Islet precursor cell (in vitro differentiated cells): ENCODE measurements at places on chromosomes 3 and 15.

DNA sequence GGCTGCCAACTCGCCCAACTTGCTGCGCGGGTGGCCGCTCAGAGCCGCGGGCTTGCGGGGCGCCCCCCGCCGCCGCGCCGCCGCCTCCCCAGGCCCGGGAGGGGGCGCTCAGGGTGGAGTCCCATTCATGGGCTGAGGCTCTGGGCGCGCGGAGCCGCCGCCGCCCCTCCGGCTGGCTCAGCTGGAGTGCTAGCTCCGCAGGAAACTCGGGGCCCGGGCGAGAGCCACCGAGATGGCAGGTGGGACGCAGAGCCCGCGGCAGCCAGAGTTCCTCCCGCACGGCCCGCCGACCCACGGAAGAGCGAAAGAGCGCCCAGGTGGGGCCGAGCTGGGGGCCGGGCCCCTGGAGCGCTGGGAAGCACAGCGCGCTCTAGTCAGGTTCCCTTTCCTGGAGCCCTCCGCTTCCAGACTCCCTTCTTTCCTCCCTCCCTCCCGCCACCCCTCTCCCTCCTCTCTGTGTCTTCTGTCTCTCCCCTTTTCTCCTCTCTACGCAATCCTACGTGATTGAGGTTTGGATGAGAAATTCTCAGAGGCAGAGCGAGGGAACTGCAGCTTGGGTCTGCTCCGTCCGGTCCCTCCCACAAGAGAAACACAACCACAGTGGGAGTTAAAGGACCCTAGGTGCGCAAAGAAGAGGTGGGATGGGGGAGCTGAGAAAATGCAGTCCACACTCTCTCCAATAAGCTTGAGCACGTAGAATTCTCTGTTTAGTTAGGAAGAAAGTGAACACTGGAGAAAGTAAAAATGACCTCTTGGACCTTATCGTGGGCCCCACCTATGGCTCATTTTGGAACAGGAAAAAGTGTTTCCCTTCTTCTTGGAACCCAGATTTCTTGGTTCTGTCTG is 317.3 kb downstream of the FGF12 start:
- peak; percentile 69 for DNase-seq

GRCh38 chr3:85502148-85502875 is 543.5 kb downstream of the CADM2 start:
- no peak for DNase-seq

- peak; percentile 75 for DNase-seq
Measured at GRCh38 chr3:72318504-72319193, 529.6 kb downstream of the SHQ1 start.

GRCh38 chr3:112633757-112634156 is 7.2 kb downstream of the CCDC80 start:
- no peak for DNase-seq

GRCh38 chr15:78739996-78740903 is 71.0 kb downstream of the ADAMTS7 start:
- DNase-seq = peak; percentile 86

- DNase-seq = no peak
Measured at GRCh38 chr15:55116636-55117035, 80.1 kb downstream of the RSL24D1 start.

DNA sequence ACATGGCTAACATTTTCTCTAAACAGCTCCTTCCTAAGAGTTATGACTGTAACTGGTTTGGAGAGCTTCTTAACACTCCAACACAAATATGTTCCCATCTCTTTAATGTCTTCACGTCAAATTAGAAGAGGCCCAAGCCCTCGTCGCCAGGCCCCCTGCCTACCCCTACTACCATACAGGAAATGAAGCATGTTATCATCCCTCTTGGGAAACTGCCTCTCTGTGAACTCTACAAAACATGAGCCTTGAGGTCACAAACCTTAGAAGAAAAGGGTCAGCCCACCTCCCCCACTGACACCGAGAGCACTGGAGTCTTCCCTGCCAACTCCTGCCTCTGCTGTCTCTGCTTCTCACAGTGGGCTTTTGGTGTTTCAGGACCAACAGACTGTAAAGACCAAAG is 243.1 kb upstream of the STT3B start:
- peak; percentile 59 for DNase-seq

DNA sequence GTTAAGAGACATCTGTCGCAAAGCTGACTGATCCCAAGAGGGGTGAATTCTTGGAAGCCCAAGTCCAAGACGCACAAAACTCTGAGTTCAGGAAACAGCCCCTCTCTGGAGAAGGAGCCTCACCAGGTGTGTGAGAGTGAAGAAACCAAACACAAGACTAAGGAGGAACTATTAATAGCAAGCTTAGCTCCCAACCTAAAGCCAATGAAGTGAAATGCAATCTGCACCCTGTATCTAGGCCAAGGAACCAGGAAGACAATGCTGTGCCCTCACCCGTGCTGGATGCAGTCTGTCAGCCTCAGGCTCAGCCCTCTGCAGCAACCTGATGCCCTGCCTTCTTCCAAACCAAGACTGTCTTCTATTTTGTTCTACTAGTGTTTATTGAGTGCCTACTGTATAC is 22.5 kb upstream of the THBS1 start:
- no peak for DNase-seq

DNA sequence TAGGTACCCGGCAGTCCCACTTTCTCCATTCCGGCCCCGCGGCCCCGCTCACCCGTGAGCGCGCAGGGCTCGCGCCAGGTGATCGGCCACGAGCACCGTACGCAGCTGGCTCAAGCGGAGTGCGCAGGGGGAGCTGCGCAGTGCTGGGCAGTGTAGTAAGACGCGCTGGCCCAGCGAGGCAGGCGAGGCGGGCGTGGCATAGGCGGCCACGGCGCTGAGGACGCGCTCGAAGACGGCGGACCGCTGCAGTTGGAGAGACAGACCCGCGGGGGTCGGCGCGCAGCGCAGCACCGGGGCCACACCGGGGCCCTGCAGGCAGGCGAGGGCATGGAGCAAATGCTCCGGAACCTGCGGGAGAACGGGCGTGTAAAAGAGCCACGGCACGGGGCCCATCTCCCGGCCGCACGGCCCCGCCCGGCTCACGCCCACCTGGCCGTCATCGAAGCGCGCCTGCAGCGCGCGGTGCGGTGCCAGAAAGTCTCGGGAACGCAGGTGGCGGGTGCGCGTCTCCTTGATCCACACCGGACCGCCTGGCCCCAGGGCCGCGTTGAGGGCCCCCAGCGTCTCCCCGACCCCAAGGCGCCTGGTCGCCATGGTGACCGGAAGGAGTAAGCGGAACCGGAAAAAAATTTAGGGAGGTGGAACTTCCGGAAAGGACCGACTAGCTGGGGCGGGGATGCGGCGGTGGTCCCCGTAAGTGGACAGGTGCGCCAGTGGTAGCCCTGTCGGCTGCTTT is at the start of gene DALRD3:
DALRD3 (minus strand) TSS at position 610 of the 736 bp plus-strand sequence; CDS start at position 594, 16 bp downstream.
- peak; percentile 81 for DNase-seq

GRCh38 chr3:159945930-159946329 is 42.7 kb upstream of the IL12A start:
- no peak for DNase-seq

- DNase-seq = peak; percentile 59
Measured at GRCh38 chr3:188664795-188665194, 507.0 kb upstream of the TPRG1 start.

- peak; percentile 85 for DNase-seq
Measured at GRCh38 chr3:58217209-58217811, 6.5 kb upstream of the DNASE1L3 start.

DNA sequence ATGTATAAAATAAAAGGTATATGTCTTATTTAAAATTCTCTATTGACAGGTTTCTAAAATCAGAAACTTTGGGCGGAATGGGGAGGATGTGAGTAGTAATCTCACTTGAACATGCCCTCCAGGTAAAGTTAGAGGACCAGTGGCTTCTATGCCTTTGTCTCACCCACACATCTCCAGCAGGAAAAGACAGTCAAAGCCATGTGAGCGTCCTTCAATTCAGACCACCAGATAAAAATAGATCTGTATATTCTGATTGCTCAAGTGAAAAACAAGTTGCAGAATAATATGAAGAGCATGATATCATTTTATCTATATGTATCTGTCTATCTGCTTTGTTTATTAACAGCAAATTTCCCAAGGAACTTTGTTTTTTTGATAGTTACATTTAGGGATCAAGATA is 152.2 kb downstream of the TMCO5A start:
- DNase-seq = no peak

DNA sequence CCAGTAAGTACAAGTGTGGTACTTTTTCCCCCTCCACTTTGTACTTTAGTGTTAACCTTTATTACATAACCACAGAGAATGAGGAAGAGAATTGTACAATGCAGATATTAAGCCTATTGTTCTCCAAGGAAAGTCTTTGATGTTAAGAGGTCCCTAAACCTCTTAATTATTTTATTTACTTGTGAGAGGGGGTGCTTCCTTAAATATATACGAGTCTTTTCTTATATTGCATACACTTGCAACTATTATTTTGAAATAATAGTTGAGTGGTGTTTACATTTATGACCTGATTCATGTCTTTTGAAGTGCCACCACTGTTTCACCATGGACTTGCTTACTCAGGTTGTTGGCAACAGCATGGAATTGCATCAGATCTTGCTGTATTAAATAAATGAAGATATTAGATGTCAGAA is 10.1 kb downstream of the USP3 start:
- DNase-seq = no peak

- DNase-seq = no peak
Measured at GRCh38 chr15:95990833-95991232, 339.7 kb upstream of the NR2F2 start.

GRCh38 chr3:113745756-113746547 is at the start of gene NAA50:
Gene NAA50 (minus strand): TSS chr3:113746249. CDS start chr3:113745949, 300 bp downstream.
- DNase-seq = peak; percentile 96

- peak; percentile 69 for DNase-seq
Measured at GRCh38 chr3:9067352-9067975, 104.2 kb upstream of the RAD18 start.

- no peak for DNase-seq
Measured at GRCh38 chr3:39127269-39127907, 19.9 kb downstream of the TTC21A start.

- DNase-seq = no peak
Measured at GRCh38 chr3:62445275-62445674, 71.9 kb upstream of the FEZF2 start.

DNA sequence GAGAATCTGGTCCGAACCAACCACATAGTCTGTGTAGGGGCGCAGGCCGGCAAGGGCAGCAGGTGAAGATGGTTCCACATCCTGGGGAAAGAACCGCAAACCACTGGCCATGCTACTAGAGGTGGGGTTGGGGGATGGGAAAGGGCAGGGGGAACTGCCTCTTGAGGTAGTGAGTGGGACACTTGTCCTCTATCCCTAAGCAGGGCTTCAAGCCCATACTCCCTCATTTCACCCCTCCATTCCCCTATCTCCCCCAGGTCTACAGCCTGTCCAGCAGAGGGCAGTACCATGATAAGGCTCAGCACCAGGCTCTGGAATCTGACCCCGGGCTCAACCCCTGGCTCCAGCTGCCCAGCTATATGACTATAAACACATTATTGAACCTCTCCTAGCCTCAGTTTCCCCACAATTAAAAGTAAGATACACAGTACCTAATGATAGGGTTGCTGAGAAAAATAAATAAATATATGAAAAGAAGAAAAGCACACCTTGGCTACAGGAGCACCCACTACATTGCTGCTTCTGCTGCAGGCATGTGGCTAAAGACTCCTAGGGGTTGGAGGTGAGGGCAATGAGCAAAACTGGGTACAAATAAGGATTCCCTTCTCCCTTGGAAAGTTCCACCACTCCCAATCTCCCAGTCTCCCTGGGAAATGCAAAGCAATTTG is 6.3 kb downstream of the GORASP1 start:
- DNase-seq = no peak

DNA sequence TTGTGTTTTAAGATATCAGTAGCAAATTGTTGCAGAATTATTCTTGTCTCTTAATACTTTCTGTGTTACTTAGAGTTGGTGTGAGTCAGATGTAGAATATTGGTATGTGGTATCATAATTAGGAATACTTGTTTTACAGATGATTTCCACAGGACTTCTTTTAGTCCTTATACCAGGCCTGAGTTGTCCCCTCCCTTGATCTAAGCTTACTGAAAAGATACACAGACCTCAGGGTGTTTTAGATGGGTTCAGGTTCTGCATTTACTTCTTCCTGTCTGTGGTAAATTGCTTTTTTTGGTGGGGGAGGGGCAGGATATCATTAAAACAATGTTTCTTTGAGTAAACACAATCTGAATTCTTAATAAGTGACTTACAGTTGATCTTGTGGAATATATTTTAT is 14.2 kb downstream of the DZIP3 start:
- DNase-seq = no peak

DNA sequence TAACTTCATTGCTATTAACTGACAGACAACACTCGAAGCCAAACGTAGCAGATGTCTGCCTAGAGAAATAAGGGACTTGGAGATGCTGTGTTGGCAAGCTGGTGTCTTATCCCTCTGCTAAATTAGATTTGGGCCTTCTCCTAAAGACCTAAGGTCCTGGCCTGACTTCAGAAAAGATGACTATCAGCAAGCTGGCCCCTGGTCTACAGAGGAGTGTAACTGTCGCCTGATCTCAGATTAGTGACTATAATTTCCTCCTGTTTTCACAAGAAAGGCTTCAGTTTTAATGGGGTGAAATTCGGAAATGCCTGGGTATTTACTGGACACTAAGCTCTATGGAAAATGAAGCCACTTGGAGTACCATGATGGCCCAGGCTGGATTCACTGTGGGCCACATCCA is 53.1 kb upstream of the SLC7A14 start:
- DNase-seq = no peak

- DNase-seq = no peak
Measured at GRCh38 chr3:181326637-181327223, 337.2 kb upstream of the DNAJC19 start.

GRCh38 chr15:62983956-62984355 is 58.6 kb upstream of the TPM1 start:
- no peak for DNase-seq

- no peak for DNase-seq
Measured at GRCh38 chr3:98008855-98009254, 26.3 kb downstream of the GABRR3 start.

GRCh38 chr15:46242935-46243334 is 608.1 kb downstream of the SQOR start:
- DNase-seq = no peak

GRCh38 chr3:12893852-12894251 is 52.5 kb upstream of the RPL32 start:
- DNase-seq = no peak

- no peak for DNase-seq
Measured at GRCh38 chr3:25235466-25235865, 192.6 kb upstream of the RARB start.

- no peak for DNase-seq
Measured at GRCh38 chr3:68631850-68632545, 300.3 kb downstream of the TAFA4 start.

DNA sequence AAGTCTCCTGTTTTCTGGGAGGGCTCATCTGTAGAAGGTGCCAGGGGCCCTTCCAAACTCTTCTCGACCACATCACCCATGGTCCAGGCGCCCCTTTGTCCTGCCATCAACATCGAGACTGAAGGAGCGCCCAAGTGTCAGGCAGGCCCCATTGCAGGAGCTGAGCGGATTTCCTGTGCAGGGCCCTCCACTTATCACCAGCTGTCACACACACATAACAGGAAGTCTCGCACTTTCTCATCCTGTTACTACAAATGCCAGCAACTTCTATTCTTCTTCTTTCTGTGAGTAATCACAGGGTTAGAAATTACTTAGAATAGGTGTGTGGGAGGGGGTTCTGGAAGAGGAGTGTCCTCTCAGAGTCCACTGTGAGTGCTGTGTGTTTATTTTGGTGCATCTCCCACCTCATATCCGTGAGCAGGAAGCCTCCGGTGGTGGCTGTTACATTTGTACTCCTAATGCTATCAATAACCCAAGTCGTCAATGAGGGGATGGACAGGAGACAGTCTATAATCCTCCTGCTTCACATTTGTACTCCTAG is at the start of gene KLHL6:
KLHL6 (minus strand) TSS at position 166 of the 541 bp plus-strand sequence; CDS start at position 113, 53 bp downstream.
- no peak for DNase-seq

- DNase-seq = no peak
Measured at GRCh38 chr3:190001426-190001825, 119.3 kb downstream of the P3H2 start.

- DNase-seq = peak; percentile 94
Measured at GRCh38 chr3:127420829-127421228, 133.0 kb upstream of the PRR20G start.
